Smooth muscle cell of the pulmonary artery (primary cell): ENCODE measurements at places on chromosomes 6 and 20. TPM values are rescaled to one million over a fixed set of nuclear protein-coding genes. Genes with fewer than 3 reads are reported as not detected.

Gene LTB
- total RNA-seq: not detected in 2 replicates

Gene MAP7
- 0.76 and 1.3 TPM in 2 replicates for total RNA-seq

Gene BMP2
- 5.9 and 10.3 TPM in 2 replicates for total RNA-seq

Gene CAP2
- 12.3 and 17.9 TPM in 2 replicates for total RNA-seq

Gene SLC22A16
- not detected in 2 replicates for total RNA-seq

Gene COL20A1
- total RNA-seq: under 0.01 and 0.07 TPM in 2 replicates

Gene DDO
- total RNA-seq: 3.6 and 5.9 TPM in 2 replicates

Gene HM13
- 101 and 113 TPM in 2 replicates for total RNA-seq

Gene NTSR1
- total RNA-seq: 0.03 and 0.07 TPM in 2 replicates

Gene TMC2
- total RNA-seq: not detected in 2 replicates

Gene TCFL5
- total RNA-seq: 17.0 and 19.5 TPM in 2 replicates

Gene HCK
- total RNA-seq: not detected in 2 replicates

Gene HLA-DRA
- total RNA-seq: 0.07 and 5.2 TPM in 2 replicates
